ENCODE measurements at places on chromosomes 16 and 17.
A peak's percentile ranks its signal among the peaks of the same experiment; 100 is the strongest.

GRCh38 chr17:62627904-62628633 lies 599 bp downstream of the MRC2 start:
- peak; percentile 56 for DNase-seq

DNA sequence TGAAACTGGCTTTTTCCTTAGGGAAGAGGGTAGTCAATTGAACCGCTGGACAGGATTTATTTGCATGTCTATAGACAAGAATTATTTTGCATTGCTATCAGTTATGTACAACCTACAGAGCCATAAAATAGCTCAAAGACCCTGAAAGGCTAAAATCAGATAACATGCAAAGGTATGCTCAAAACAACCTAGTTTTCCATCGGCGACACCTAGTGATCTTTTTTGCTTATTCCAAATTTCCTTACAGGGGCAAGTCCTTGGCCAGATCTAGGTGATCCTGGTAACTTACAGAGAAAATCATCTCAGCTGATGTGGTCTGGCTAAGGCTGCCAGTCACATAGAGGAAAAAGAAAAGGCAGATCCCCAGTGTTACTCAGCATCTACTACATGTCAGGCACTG lies 141.2 kb upstream of the RPL38 start:
- DNase-seq = no peak

- DNase-seq = no peak
Measured at GRCh38 chr17:48621410-48622392, 4.5 kb downstream of the HOXB9 start.

DNA sequence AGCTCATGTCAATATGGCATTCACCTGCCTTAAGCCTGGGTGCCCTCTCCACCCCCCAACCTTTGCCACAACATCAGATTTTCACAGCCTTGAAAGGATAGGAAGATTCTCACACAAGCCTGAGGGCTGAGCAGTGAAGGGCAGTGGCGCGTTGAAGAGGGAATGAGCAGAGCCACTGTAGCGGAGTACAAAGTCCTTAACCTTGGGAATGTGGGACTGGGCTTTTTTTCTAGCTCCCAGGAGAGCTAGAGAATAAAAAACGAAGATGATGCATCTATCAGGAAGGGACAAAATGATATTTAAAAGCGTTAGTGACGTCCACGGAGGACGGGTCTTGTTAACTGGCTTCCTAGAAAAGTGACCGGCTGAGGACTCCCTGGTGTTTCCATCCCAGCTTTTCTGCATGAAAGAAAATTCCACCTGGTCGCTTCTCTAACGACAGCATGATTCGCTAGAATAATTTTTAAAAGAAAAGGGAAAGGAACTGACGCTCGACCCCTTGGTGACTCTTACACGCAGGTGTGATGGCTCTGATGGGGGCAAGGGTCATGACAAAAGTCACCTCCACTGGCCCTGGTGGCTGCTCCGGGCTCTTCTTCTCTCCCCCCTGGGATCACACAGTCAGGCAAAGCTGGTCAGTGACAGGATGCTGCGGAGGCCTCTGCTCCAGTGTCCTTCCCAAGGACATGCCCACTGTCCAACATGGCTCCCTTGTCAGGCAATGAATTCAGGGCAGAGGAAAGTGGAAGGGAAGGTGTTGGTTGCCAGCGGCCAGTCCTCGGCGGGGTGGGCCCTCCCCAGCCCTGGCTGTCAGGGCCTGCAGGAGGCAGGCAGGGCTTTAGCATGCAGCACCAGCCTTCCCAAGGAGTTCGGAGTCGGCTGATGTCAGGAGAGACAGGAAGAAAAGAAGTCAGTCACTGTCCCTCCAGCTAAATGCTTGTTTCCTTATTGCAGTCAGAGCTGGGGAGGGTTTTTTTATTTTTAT lies 58.4 kb upstream of the IRX3 start:
- DNase-seq = no peak

DNA sequence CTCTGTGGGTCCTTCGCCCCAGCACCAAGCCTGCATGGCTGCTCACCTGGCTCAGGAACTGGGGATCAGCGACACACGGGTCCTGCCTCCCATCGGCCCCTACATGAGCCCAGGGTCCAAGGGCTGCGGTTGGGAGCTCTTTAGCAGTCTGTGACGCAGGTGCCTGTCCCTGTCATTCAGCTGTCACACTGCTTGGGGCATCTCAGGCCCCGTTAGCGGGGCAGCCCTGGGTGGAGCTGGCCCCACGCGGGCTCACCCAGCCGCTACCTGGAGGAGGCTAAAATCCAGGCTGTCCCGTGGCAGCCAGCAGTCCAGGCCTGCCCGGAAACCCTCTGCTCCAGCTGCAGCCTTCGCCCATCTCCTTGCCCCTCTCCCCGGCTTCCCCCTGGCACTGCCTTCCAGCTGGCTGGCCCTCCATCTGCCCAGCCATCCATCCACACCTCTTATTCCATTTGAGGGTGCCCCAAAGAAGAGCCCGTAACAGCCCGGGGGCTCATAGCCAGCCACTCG lies 3.3 kb downstream of the GCGR start:
- no peak for DNase-seq

Measured in stimulated activated CD4-positive, alpha-beta T cell treated with anti-CD3 and anti-CD28 coated beads, TNF-alpha, amount 100 ng/mL, for 24 hours (primary cell).